NCI-H1105 treated with DMSO at 0.1 percent for 48 hours (cell line): ENCODE measurements at places on chromosomes 11 and 22.

DNA sequence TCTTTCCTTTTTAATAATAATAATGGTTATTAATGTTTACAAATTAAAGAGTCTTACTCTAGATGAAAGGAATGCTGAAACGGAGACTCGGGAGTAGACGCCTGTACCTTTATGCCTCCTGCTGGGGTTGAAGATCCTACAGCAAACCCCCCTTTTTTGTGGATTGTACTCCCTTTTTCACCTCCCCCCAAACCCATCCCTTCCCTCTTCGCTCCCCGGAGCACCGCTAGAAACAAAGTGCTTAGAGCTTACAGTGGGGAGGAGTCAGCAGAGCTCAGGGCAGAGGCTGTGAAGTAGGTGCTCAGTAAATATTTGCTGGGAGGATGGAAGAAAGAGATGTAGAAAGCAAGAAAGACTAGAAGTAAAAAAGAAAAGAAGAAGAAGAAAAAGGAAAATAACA, 169.7 kb downstream of the NXPE2 start:
- no peak for DNase-seq

- no peak for DNase-seq
These were observed 17.8 kb upstream of the NEU3 start for GRCh38 chr11:74970852-74971395.

DNA sequence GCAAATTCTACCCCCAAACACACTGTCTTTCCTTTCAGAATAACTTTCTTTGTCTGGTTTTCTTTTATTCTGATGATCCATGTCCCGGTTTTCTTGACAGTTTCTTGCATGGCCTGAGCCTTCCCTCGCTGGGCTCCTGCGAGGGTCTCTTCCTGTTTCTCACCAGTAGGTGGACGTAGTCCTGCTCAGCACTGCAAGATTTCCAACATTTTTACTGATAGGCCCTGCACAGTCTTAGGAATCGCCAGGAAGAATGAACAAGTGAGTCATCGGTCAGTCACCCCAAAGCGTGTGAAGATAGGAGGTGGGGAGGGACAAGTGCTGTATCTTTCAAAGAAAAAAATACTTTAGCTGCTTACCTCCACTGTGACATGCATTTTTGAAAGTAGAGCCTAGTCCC, 16.9 kb upstream of the KIRREL3 start:
- no peak for DNase-seq

- DNase-seq, result no peak
These were observed 17.3 kb downstream of the RTN4RL2 start for GRCh38 chr11:57477507-57478189.

GRCh38 chr22:46087816-46088277, 62.5 kb upstream of the PPARA start:
- DNase-seq, result no peak

DNA sequence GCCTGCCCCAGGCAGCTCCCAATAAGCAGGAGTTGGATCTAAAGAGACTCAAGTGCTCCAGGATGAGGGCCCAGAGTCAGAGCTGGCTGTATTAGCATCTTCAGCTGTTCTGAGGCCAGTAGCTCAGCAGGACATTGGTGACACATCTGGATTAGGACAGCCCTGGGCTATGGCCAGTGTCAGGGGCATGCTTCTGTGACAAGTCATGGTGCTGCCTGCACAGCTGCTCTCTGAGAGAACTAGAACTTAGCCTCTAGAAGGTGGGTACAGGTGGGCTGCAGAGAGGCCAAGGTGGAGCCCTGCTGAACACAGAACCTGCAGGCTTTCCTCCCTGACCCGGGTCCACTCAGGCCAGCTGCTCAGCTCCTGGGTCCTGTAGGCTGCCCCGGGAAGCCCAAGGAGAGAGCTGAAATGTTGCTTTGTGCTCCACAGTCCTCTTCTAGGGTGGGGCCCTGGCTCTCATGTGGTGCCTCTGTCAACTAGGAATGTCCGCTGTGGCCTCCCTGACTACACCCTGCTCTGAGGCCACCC, 426.9 kb downstream of the SOX6 start:
- DNase-seq, result no peak

GRCh38 chr11:61077936-61078335, 24.4 kb upstream of the CD5 start:
- DNase-seq, result no peak

DNA sequence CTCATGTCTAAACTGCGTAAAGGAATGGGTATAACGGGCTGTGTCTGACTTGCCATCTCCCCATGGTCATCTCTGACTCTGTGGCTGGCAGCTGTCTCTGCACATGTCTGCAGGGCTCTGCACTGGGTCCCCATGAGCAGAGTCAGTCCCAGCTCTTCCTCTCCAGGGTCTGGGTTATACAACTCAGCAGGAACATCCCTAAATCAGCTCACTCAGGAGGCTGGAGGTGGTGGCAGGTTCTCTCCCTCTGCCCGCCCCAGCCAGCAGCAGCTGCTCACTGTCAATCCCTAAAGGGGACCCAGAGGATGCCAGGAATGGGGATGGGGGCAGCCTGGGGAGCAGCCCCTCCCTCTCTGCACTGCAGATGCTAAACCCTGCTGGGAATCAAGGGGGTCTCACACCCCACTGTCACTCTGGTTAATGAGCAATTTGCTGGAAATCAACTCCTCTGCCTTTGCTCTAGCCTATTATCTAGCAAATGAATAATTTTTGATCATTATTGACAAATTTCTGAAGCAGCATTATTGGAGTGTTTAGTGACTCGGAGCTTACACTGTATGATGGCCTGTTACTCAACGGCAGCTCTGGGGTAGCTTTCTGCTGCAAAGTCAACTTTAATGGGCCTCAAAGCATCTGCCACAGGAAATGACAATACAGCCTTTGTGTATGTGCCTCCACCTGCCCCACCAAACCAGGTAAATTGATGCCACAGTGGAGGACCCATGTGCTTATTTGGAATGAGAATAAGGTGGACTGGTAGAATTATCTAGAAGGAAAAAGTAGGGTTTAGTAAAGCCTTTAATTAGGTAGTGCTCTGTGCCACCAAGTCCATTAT, 55.7 kb upstream of the SHANK2 start:
- no peak for DNase-seq

DNA sequence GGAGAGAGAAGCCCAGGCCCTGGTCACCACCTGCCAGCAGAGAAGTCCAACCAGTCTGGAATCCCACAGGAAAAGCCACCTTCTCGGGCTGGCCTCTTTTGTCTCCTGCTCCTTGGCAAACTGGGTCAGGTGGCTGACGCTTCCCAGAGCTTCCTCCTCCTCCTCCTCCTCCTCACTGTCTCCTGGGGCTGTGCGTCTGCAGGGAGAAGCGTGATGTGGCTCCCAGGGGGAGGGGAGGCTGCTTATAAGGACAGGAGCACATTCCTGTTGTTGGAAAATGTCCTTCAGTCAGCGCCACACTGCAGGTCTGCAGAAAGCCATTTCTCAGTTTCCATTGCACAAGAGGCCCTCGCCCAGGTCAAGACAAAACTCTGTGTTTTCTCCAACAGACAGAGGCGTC, 1316.5 kb downstream of the BRD1 start:
- DNase-seq, result no peak

GRCh38 chr11:44742508-44743246, 15.9 kb downstream of the TSPAN18 start:
- DNase-seq, result no peak

DNA sequence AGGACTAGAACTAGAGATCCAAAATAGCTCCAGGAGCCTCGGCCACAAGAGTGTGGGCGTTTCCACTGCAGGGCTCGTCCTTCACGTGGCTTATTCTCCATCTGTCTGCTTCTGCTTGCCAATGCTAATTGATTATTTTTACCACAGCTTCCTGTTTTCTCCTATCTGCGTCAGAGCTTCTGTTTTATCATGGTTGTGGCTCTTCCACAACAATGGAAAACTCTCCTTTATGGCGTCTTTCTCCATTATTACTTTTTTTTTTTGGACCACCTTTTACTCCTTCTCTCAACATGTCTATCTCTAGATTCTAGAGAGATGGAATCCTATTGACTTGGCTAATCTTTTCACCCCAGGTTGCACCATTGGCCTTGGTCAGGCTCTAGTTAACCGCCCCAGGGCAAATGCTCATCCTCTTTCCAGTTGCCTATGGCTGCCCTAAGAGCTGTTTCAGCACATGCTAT, 25.9 kb downstream of the CAT start:
- DNase-seq, result no peak

- DNase-seq, result no peak
These were observed 582 bp upstream of the ATP6V1E1 start for GRCh38 chr22:17629173-17629489.

GRCh38 chr22:49785841-49786471, 41.7 kb downstream of the BRD1 start:
- DNase-seq, result no peak

DNA sequence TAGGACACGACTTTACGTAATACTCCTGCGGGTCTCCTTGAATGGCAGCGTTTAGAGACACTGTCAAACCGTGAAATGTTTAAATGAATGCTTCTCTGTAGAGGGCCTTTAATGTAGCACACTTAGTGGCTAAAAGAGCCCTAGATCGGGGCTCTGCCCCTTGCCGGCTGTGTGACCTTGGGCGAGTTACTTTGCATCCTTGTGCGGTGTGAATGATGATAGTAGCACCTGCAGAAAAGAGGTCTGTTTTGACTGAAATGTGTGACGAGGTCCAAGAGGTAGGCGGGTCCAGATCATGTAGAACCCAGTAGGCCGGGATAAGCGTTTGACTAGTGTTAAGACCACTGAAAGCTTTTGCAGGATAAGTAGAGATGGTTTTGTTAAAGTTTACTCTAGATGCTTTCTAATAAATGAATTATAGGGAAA, 866 bp downstream of the MED17 start:
- DNase-seq, result no peak

DNA sequence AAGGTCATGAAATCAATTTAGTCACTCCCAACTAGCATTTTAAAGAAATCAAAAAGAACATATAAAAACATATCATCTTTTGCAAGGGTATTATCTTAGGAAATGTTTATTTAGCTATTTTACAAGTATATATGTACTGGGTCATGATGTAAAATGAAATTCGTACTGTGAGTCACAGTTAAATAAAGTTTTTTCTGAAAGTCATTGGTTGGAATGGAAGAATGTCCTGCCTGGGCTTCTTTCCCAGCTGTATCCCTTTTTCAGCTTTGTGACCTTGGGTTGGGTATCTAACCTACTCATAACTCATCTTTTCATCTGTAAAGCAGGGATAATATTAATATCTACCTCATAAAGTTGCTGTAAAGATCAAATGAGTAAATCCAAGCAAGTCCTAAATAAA, 15.7 kb downstream of the FDX1 start:
- DNase-seq, result no peak

DNA sequence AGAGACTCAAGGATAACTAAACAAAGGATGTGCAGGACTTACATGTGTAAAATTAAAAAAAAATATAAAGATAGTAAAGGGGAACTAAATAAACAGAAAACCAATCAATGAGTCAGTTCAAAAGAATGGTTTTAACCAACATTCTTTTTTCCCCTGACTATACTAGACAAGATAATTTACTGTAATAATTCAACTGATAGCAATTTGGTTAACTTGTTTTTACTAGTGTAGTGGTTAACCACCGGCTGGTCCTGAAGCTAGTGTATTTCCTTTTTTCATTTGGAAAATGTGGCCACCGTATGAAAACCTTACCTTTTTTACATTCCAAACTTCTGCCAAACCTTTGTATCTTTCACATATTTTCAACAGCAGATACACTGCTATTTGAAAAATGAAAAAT, 123.1 kb downstream of the ARHGAP42 start:
- no peak for DNase-seq

- no peak for DNase-seq
These were observed 4.8 kb downstream of the DIXDC1 start for GRCh38 chr11:111941963-111942362.

GRCh38 chr22:17772958-17773605, 1.2 kb downstream of the BID start:
- no peak for DNase-seq

- DNase-seq, result no peak
These were observed 2.6 kb downstream of the BMAL1 start for GRCh38 chr11:13280092-13280722.

GRCh38 chr11:83063073-83063754, 8.5 kb downstream of the RAB30 start:
- no peak for DNase-seq

- DNase-seq, result no peak
These were observed 52.1 kb downstream of the MYH9 start for GRCh38 chr22:36335621-36336020.

DNA sequence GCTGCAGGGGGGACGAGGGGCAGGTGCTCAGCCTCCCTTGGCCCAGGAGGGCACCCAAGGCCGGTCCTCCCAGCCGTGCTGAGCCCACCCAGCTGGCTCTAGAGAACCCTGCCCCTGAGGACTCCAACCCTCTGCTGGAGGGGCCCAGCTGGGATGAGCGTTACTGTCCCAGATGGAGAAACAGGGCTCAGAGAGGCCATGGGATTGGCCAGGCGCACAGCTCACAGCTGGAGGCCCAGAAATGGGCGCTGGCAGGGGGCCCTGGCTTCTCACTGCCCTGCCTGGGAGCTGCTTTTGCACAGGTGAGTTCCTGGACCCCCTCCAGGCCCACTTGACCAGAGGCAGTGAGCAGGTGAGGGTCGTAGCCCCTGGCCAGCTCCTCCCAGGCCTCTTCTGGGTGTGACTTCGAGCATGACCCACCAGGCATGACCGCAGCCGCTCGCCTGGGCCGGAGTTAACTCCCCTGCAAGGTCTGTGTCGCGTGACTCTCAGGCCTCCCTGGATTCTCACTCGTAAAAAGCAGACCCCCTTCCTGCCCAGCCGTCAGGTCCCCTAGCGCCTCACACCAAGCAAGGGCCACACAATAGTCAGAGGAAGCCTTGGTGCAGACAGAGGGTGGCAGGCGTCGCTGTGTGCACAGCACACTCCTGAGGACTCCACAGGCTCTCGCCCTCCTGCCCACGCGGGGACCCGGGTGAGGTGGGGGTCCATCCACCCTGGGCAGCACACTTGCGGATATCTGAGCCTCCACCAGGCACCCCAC, 19.7 kb upstream of the IL17REL start:
- no peak for DNase-seq
